ENCODE measurements at places on chromosomes 12 and 14.

DNA sequence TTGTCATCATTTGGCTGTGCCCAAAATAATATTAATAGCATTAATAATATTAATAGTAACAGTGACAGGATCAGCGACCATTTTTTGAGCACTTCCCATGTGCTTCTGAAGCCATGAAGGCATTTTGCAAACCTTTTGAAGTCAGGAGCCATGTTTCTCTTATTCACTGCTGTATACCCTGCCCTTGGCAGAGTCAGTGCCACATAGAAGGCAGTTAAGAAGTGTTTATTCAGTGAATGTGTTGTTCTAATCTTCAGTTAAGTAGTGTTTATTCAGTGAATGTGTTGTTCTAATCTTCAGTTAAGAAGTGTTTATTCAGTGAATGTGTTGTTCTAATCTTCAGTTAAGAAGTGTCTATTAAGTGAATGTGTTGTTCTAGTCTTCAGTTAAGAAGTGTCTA, 319.7 kb upstream of the NAV3 start:
- DNase-seq: no peak

DNA sequence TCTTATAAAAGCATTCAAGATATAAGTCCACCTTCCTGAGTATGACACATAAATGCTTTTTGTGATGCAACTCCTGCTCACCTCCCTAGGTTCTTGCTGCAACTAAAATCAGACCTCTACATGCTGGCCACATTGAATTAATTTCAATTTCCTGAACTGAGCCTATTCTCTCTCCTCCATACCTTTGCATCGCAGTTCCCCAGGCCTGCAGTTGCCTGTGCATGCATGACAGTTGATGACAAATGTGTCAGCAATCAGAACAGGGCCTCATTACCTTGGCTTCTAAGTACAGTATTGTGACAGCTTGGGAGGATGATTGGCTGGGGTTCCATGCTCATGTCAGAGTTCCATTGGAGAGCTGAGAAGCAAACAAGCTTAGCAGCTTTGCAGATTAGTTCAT, 3.9 kb upstream of the TM7SF3 start:
- DNase-seq: peak; percentile 73

GRCh38 chr12:90090929-90091651, 382.5 kb upstream of the ATP2B1 start:
- DNase-seq: peak; percentile 68

DNA sequence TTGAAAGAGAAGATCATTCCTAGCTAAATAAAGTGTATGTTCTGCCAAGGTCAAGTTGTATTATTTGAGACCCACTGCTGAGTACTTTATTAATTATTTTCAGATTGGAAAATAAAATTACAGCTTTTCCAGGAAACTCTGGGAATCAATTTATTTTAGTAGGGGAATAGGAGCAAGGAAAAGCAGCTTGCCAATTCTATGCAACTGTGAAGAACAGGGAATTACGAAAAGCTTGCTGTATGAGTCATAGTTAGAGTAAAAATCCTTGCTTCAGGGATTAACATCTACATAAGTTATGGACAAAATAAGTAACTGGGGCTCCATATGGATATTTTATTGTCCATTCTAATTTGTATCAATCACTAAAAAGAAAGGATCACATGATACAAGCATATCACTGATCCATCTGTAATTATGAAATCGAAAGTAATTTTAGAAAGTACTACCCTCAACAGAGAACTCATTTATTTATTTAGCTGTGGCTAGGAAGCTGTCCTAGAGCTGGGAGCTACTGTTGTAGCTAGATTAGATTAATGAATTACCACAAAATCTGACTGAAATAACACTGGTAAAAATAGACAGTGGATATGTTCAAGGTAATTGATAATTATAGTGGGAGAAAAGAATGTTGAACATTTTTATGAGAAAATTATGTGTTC, 303.5 kb upstream of the NPAS3 start:
- DNase-seq: no peak

DNA sequence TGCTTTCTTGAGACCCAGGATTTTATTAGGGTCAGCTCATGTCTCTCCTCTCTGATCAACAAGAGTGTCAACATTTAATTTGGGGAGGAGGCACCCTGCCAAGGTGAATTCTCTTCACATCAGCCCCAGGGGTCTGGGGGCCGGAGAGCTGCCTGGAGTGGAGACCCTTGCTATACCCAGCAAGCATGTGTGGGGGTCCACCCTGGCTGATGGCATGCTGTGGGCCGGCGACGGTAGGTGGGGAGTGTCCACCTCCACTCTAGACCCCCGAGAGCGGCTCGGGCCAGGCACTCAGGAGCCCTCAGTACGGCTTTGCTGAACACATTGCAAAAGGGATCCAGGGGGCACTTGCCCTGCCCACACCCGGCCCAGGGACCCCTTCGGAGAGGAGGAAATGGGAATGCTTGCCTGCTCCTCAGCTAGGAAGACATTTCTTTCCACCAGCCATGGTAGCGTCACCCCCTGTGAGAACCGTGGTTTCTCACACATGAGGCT, 10.4 kb downstream of the MEG3 start:
- no peak for DNase-seq

GRCh38 chr14:69858801-69859200, 20.4 kb upstream of the SMOC1 start:
- DNase-seq: no peak

Data from NB4 (cell line).